Cortex of kidney (tissue), 1 donor: ENCODE measurements at places on chromosomes 2 and 18.

GRCh38 chr2:134327367-134327766, 73.5 kb downstream of the MGAT5 start:
- no peak for DNase-seq

- no peak for DNase-seq
Measured at GRCh38 chr18:10852385-10853303, 296.7 kb downstream of the PIEZO2 start.

DNA sequence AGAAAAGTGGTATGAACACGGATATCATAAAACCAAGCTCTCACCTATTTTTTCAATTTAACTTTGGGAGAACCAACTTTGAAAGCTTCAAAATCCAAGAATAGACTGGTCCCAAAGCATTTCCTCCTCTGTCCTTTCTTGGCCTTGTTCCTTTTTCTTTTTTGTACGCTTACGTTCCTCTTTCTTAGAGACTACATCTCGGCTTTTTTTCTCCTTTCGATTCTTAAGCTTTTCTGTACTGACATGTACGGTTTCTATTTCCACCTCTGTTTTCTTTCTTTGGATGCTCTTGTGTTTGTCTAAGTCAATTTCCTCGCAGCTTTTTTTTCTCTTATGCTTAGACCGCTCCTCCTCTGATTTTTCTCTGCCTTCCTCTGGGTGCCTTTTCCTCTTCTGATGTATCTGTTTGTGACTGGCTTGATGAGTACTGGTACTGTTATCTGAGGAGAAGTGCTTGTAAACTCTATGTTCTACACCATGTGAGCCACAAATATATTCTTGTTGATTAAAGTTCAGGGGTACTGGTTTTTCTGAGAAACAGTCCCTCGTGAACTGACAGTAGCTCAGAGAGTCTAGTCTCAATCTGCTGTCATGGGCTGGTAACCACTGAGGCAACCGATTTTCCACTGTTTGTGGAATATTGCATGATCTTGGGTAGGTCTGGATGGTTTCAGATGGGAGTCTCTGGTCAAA, 11.5 kb upstream of the RNU2-63P start:
- DNase-seq = no peak

DNA sequence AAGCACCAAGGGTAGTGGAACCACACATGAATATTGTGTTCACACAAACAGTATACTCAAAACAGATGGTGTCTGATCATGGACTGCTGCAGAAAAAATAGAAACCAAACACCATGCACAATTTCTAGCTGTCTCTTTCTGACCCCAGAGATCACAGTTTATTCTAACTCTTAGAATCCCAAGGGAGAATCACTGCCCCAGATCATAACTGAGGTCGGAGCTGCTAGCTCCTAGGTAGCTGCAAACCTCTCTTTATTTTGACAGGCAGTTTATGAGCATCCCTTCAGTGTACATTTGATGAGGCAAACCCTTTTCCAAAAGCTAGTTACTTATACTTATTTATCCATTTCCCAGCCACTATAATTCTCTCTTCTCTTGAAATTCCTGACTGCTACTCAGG, 439.1 kb upstream of the HNMT start:
- DNase-seq = no peak

DNA sequence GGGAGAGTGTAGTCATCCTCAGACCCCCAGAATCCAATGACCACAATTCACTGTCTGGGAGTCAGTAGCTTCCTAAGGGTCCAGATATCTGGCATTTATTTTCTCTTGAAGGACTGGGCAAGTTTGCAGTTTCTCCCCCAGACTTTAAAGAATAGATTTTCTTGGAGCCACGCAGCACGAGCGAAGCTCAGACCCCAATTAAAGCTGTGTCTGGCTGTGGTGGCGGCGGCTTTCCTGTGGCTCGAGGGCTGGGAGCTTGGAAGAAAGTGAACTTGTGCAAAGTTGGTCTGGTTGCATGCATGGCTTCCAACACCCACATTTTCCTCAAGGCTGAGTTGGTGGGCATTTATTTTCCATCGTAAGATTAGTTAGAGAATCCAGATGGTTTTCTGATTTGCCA, 105.0 kb downstream of the ACKR3 start:
- DNase-seq = no peak

DNA sequence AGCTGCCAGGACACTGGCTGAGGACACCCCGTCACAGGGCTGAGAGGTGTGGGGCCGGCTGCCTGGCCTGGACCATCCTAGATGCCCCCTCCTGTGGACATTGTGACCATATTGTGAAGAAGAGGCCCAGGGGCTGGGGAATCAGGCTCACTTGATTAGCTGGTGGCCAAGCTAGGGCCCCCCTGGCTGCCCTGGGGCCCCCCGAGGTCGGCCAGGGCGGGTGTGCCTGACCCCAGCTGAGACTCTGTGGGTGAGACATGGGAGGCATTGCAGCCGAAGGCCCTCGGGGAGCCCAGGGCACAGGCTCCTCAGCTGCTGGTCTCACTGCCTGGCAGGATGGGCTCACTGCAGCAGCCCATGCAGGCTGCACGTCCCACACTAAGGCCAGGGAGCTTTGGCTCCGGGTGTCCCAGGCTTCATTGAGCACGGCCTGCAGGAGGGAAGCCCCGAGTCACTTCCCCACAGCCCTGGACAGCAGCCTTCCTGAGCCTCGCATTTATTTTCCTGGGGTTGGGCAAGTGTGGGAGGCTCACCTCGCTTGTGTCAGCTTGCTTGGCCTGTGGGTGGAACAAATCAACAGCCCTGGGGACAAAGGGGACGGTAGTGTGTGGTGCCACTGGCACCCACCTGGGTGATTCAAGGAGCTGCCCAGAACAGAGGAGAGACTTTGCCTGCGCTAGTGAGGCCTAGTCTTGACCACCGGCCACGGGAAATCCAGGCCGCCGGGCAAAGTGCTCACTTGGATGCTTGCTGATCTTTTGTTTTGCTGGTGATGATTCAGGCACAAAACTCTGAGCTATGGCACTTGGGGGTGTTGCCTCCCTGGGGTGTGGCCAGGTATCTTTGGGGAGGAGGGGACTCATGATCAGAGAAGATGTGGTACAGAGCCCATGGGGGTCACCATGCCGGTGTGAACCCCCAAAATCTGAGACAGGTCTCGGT, 1.3 kb downstream of the GAL3ST2 start:
- DNase-seq = no peak

GRCh38 chr2:160703648-160704585, 210.3 kb upstream of the RBMS1 start:
- no peak for DNase-seq

- DNase-seq = no peak
Measured at GRCh38 chr2:130875935-130876334, 39.2 kb downstream of the ARHGEF4 start.

DNA sequence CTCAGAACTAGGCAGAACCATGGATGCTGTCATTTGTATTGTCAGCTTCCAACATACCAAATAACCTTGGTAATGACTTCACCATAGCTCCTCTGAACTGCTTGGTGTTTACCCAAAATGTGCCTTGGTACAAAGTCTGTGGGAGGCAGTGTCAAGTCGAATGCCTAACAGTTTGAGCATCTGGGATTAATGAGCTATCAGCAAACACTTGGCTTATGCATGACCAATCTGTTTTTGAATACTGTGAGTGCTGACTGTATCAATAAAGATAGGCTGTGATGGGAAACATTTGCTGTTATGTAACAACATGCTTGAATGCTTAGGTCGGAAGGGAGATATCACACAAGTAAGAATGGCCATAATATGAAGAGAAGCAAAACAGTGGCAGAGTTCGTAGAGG, 455.4 kb downstream of the CMPK2 start:
- no peak for DNase-seq

- DNase-seq = no peak
Measured at GRCh38 chr2:134725876-134726275, 7.1 kb upstream of the TMEM163 start.

DNA sequence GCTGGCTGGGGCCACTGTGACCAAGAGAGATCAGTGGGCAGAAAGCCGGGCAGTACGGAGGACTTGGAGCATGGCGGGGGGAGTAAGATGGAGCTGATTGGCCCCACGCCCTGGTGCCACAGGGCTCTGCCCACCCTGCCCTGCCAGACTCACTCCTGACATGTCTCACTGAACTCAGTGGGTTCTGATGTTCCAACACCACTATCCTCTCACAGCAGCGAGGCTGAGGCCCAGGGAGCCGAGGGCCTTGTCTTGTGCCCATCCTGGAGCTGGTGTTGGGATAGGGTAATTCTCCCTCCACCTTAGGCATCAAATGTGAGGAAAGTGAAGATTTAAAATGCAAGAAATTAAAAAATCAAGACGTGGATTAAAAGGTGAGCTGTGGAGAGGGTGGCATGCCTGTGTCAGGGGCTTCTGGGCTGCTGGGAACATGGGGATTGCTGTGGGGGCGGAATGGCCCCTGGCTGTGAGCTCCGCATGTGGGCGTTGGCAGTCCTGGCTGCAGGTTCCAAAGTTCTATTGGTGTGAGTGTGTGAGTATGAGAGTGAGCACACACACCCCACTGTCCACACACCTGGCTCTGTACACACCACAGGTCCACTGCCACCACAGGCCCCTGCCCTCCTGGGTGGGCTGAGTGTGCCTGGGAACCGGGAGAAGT, 283.5 kb upstream of the HS6ST1 start:
- DNase-seq = no peak
